Subcutaneous adipose tissue (tissue), 4 donors: ENCODE measurements at places on chromosomes 16 and 17. TPM values are rescaled to one million over a fixed set of nuclear protein-coding genes. Genes with fewer than 3 reads are reported as not detected.

TMC8 gene
- 7.6 TPM for total RNA-seq

CCL8 gene
- not detected for total RNA-seq

BCL6B gene
- 1.8 TPM for total RNA-seq

ADAMTS18 gene
- 4.0 TPM for total RNA-seq

G6PC1 gene
- total RNA-seq: not detected

ITGA2B gene
- total RNA-seq: 0.65 TPM

SLC43A2 gene
- 16.5 TPM for total RNA-seq

KRT34 gene
- not detected for total RNA-seq

DPEP2NB gene
- not detected for total RNA-seq

HNF1B gene
- total RNA-seq: not detected

C17orf107 gene
- total RNA-seq: 2.2 TPM

JPH3 gene
- not detected for total RNA-seq

DOC2B gene
- total RNA-seq: 45.6 TPM

CFAP97D1 gene
- 0.22 TPM for total RNA-seq

HS3ST3A1 gene
- 3.6 TPM for total RNA-seq

ALDOA gene
- total RNA-seq: 986 TPM

ABHD15 gene
- total RNA-seq: 88.9 TPM

SAMD14 gene
- not detected for total RNA-seq

TCAP gene
- 6.8 TPM for total RNA-seq

CWC25 gene
- 23.0 TPM for total RNA-seq

NQO1 gene
- 145 TPM for total RNA-seq

DUXB gene
- not detected for total RNA-seq

C17orf58 gene
- 5.1 TPM for total RNA-seq
